Suppressor macrophage treated with lipopolysaccharide for 1 hour (primary cell): ENCODE measurements at places on chromosomes 6 and 20.

DNA sequence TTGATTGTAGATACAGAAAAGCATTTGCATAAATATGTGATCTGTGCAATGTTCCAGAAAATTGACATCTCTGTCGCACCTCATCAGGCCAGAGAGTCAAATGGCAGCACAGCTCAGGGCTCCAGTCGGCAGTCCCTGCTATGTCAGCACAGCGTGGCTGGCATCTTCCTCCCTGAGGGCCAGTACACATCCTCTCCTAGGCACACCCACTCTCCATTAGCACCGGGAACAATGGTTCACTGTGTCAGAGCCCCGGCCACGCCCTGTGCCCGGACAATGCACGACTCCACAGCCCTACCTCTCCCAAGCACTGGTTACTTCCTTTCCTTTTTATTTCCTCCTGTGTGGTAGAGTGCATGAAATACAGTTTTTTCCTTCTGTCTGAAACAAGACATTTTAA lies 114.9 kb downstream of the FOXC1 start:
- peak; percentile 14 for DNase-seq

GRCh38 chr6:126054802-126055201 lies 68.5 kb downstream of the TRMT11 start:
- no peak for DNase-seq

GRCh38 chr6:15400572-15401004 lies 154.7 kb downstream of the JARID2 start:
- peak; percentile 63 for DNase-seq

GRCh38 chr20:53934421-53935343 lies 135.7 kb downstream of the BCAS1 start:
- DNase-seq, result peak; percentile 80

DNA sequence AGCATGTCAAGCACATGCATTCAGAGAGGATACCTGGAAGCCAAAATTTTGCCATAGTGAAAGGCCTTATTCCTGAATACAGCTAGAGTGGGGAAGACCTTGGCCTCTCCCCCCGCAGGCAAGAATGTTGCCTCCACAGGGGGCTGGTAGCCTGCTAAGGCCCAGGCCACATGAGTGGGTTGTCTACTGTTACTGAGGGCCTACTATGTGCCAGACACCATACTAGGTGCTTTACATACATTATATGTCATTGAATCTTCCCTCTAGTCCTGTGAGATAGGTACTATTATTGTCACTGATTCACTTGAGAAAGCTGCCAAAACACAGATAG lies 642 bp upstream of the PI16 start:
- no peak for DNase-seq

DNA sequence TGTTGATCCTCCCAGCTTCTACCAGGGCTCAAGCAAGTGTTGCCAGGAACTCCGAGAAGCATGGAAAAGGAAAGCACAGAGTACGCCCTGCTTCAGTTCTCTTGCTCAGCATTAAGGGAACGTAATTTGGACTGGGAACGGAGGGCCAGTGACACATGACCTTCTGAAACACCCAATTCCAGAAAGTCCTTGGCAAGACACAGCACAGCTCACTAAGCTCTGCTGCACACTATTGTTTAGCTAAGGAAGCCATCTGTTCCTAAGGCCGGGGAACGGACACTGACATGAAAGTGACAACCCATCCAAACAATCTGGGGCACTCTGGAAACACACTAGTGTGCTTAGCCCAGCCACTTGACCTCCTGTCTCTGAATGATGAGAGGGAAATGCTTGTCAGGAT lies 56.9 kb upstream of the NXT1 start:
- no peak for DNase-seq

- DNase-seq, result no peak
These were observed 192.0 kb upstream of the IMPG1 start for GRCh38 chr6:76264468-76264867.

- peak; percentile 75 for DNase-seq
These were observed 85.1 kb downstream of the CLIC5 start for GRCh38 chr6:45930420-45931040.

- DNase-seq, result no peak
These were observed 93.9 kb downstream of the ARID1B start for GRCh38 chr6:156870924-156871539.

- peak; percentile 22 for DNase-seq
These were observed 56.9 kb downstream of the HIVEP1 start for GRCh38 chr6:12068899-12069557.

- peak; percentile 79 for DNase-seq
These were observed at the start of gene KCNG1 for GRCh38 chr20:51022803-51023616. KCNG1 (minus strand) TSS chr20:51023107; CDS start chr20:51010338, 12,769 bp downstream.

DNA sequence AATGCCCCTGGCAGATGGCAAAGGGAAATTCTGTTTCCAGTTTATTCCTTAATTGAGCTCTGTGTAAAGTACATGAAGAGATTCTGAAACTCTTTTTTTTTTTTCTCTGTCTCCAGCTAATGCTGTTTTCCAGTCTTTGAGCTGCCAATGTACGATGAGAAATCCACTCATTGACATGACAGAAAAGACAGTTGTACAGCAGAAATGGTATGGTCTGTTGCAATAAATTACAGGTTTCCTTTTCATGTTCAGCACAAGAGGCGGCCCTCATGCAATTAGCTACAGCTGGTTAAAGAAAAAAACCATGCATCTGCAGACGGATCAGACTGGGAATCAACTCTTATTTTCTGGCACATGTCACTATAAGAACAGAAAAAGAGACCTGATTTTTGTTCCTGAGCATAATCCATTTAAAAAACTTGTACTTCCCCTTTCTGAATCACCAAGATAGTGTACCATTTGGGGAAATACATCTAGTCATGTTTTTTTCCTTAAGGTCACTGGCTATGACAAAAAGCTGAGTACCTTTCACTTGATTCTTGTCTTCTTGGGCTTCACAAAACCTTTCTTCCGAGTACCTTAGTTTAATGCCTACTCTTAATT lies 289.8 kb upstream of the PREP start:
- DNase-seq, result peak; percentile 86

- DNase-seq, result no peak
These were observed 33.8 kb upstream of the PMEPA1 start for GRCh38 chr20:57743450-57744095.

DNA sequence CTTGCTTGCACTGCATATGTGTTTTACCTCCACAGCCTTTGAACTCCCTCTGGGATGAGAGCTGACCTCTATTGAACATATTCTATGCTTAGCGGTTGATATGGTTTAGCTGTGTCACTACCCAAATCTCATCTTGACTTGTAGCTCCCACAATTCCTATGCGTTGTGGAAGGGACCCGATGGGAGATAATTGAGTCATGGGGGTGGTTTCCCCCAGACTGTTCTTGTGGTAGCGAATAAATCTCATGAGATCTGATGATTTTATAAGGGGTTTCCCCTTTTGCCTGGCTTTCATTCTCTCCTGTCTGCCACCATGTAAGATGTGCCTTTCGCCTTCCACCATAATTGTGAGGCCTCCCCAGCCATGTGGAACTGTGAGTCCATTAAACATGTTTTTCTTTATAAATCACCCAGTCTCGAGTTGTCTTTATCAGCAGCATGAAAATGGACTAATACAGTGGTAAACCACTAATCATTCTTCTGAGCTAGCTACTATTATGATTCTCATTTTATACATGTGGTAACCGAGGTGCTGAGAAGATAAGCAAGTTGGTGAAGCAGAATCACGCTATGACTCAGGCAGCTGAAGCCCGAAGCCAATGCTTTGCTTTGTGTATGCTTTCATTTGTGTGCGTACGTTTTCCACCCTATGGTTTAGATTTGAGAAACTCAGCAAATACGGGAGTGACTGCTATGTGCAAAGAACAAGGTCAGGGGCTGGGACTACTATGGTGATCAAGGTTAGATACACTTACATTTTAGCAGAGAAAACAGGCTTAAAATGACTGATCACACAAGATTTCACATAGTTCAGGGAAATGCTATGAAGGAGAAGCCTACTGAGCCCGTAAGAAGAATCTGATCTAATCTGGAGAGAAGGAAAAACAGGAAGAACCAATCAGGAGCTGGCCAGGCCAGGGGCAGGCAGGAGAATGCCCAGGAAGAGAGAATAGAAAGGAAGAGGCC lies 363.5 kb downstream of the ESR1 start:
- no peak for DNase-seq

- no peak for DNase-seq
These were observed 54.9 kb upstream of the OLIG3 start for GRCh38 chr6:137549106-137549505.

DNA sequence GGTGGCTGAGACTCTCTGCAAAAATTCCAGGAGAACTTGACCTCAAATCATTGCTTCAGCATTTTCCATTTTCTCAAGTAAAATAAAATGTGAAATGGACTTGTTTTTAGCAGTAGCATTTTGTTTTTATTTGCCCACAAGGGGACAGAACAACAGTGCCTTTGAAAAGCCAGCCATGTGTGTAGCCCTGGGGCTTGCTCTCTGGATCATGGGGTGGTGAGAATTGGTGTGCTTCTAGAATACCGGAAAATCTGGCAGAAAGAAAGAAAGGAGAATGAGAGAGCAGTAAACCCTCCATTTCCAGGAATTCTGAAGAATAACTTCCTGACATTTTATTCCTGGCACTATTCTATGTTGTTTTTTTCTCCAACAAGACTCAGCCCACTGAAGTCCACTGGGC lies 254.7 kb upstream of the MOCS1 start:
- DNase-seq, result no peak

GRCh38 chr6:161631676-161632194 lies 357.9 kb upstream of the AGPAT4 start:
- no peak for DNase-seq

DNA sequence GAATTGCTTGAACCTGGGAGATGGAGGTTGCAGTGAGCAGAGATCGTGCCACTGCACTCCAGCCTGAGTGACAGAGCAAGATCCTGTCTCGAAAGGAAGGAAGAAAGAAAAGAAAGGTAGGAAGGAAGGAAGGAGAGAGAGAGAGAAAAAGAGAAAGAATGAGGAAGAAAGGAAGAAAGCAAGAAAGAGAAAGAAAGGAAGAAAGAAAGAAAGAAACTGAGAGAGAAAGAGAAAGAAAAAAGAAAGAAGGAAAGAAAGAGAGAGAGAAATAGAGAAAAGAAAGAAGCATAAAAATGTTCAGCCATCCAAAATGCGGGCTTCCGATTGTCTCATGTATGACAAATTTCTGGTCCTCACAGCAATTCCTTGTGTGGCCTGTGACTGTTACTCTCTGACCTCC lies 22.8 kb downstream of the MUC22 start:
- DNase-seq, result no peak

GRCh38 chr6:163757520-163757919 lies 343.0 kb downstream of the QKI start:
- no peak for DNase-seq

- DNase-seq, result no peak
These were observed 212.7 kb downstream of the BCKDHB start for GRCh38 chr6:80319196-80319595.

DNA sequence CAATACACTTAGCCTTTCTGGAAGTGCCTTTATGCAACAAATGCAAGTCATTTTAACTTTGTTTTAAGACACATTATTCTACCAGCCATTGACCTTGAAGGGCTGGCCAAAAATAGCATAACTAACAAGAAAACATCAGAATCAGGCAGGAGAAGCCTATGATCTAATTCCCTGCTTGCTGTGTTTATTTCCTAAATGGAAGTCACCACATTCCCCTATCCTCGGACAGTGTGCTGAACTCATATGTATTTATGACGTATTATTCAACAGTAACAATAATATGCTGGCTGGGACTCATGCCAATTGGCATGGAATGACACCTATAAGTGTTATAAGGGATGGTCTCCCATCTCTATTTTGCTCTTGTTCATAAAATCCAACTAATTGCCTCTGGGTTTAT lies 140.7 kb downstream of the MAP3K7 start:
- no peak for DNase-seq

GRCh38 chr6:37785002-37785662 lies 34.4 kb upstream of the ZFAND3 start:
- no peak for DNase-seq

GRCh38 chr20:54648421-54649142 lies 173.2 kb downstream of the DOK5 start:
- no peak for DNase-seq

DNA sequence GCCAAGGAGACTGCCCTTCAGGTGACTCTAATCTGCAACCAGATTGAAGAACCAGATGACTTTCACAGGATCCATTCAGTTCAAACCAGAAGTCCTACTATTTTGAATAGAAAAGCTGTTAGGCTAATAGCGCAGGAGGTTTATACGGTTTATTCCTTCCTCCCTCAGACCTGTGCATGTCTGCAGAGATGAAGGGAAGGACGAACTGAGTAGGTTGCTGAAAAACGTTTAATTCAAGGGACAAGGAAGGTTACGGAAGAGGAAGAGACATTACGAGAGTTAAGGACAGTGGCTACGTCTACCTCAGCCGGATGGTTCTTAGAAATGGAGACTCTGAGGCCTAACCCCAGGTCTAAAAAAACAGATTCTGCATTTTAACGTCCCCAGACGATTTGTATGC lies 978 bp downstream of the AURKA start:
- no peak for DNase-seq

DNA sequence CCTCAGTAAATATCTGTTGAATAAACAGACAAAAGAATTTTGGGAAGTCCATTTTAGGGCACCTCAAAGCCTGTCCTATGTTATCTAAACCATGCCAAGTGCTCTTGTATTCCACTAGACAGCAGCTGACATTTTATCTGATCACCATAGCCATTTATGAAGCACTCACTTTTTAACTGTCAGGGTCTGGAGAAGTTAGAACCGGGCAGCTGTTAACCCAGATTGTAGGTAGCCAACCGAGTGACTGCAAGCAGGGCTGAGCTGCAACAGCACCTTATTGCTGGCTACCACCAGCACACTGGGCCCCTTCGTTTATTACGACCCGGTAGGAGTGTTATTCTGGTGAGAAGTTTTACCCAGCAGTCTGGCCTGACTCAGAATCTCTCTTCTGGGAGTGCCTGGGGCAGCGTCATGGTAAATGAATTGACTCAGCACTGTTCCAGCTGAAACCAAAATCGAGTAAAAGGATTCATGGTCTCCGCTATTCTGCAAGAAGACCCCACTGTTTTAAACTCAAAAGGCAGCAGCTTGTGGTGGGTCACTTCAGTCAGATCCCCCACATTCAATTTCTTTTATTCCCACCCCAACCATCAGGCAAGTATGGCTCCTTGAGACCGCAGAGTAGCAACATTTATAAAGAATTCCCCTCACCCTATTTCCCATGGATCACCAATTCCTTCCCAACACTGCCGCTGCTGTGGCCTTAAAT lies 1.7 kb downstream of the UBE2V1 start:
- peak; percentile 43 for DNase-seq

GRCh38 chr6:114747995-114748625 lies 405.3 kb upstream of the HS3ST5 start:
- peak; percentile 51 for DNase-seq

DNA sequence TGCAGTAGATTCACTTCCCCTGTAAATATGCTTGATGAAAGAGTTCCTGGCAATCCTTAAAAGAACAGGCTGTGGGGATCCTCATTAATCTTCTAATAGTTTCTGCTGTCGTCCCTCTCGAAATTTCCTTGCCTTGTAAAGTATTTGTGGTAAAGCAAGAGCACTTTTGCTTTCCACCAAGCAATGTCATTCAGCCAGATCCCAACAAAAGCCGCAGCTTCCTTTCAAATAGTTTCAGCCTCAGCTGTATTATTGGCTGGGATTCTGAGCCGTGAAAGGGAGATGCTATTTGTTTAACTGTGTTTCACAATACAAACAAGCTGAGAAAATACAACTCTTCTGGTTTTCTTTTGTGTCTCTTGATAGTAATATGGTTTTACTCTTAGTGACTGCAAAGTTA lies 48.9 kb upstream of the EPHA7 start:
- no peak for DNase-seq
